Activated naive CD4-positive, alpha-beta T cell treated with Interleukin-2 at 50 U/mL for 16 hours (primary cell): ENCODE measurements at places on chromosomes 3 and 15.

- no peak for DNase-seq
Observed at GRCh38 chr15:67880651-67881182, 40.9 kb upstream of the RNU6-1 start.

DNA sequence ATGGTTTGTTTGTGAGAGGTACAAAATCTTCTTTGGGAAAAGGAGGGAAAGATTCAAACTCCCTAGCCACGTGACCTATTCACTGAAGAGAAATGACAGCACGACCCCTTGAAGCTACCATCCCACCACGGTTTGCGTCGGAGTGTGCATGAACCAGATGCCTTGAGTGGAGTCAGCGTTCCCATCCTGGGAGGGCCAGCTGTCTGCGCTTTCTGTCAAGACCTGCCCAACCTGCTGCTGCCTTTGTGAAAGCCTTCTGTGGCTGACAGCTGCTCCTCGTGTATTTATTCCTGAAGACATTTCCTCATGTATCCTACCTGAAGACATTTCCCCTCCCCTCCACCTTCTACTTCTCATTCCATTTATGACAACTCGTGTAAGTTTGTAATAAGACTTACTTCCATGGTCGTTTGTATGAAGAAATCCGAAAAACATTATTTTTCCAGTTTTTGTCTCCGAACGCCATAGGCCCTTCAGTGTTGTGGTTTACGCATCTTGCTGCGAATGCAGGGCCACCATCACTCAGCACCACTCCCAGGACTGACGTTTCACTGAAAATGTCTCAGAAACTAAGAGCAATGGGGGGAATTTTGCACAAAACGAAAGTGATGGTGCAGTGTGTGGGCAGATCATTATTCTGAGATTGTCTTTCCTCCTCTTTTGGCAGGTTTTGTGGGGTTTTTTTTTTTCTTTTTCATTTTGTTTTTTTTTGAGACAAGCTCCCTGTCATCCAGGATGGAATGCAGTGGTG lies 18.9 kb downstream of the EBLN2 start:
- peak; percentile 38 for DNase-seq

- no peak for DNase-seq
Observed at GRCh38 chr15:79539401-79539800, 107.3 kb downstream of the MINAR1 start.

DNA sequence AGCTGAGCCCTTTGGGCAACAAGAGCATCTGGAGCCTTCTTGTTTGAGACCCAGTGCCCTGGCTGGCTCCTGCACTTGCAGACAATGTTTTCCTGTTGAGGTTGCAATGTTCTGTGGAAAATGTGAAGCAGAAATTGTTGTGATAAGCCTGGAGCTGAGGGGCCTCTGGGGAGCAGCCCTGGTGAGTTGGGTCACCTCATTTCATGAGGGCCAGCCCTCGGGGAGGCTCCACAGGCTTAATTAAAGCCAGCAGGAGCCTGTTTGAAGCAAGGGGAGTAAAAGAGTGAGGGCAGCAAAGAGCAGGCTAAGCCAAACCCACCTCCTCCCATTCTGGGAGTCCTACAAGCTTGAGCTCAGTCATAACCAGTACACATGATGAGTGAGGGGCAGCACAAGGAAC lies 154.3 kb downstream of the ALDH1A2 start:
- DNase-seq = no peak
